Stimulated activated memory B cell treated with anti-CD40 and anti-IgM and Interleukin-4, amounts not matched to agents 10 μg/mL and 1 μg/mL and 100 μg/mL, for 72 hours (primary cell): ENCODE measurements at places on chromosomes 16 and 17.

- ATAC-seq: no peak
Measured at GRCh38 chr17:75301049-75301448, 11.8 kb upstream of the SLC25A19 start.

- ATAC-seq: peak; percentile 80
Measured at GRCh38 chr16:4330277-4330874, 14.5 kb downstream of the GLIS2 start.

DNA sequence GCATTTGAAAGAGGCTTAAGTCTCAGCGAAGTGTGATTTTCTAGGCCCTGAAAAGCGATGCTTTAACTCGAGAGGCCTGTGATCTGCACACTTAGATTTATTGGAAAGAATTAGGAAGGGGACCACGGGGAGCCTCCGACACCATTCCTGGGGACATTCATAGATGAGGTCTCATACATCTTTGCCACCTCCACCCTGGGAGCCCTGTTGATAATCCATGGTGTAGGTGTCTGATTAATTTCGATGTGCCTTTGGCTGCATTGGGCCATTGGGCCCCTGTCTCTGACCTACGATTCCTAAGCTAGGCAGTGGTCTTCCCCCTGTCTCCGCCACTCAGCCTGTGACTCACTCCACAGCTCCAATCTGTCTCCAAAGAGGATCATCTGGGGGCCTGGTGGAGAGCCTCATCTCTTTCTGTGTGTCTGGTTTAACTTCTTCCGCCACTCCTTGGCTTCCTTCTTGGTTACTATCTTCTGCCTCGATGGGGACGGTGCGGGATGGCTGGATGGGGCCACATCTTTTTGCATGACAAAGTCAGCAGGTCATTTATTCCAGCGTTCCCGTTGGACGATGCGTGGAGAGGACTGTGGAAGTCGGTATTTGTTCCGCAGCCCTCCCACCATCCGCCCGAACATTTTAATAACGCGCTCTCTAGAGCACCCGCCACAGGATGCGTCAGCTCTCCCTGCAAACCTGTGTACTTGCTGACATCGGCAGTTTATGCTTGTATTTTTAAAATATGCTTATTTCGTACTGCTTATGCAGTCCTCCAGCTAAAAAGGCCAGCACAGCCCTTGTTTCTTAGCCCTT, 109.3 kb downstream of the IRX3 start:
- no peak for ATAC-seq

DNA sequence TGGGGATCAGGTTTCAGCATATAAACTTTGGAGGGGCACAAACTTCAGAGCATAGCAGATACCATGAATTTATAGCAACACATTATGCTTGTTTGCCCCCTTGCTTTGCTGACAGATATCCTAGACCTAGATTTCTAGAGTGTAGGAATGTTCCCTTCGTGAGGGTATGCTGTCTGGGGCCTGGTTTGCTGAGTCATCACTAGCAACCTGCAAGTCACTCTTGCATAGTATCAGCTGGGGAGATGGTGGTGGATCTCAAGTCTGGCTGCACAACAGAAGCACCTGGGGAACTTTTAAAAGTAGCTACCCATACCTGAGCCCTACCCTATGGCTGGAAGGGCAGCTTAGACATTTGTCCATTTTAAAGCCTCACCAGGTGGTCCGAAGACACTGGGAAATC, 22.3 kb upstream of the HSBP1 start:
- ATAC-seq: no peak

- ATAC-seq: no peak
Measured at GRCh38 chr17:70369391-70369790, 200.1 kb downstream of the KCNJ2 start.

GRCh38 chr17:42623732-42624596, 14.5 kb downstream of the TUBG1 start:
- no peak for ATAC-seq

GRCh38 chr17:63960430-63960829, 12.3 kb downstream of the SCN4A start:
- ATAC-seq: no peak

- no peak for ATAC-seq
Measured at GRCh38 chr17:59756236-59756818, 48.9 kb downstream of the VMP1 start.

- ATAC-seq: peak; percentile 31
Measured at GRCh38 chr16:24430954-24431760, 108.2 kb upstream of the RBBP6 start.

- peak; percentile 57 for ATAC-seq
Measured at GRCh38 chr17:79023886-79024771, at the start of gene C1QTNF1. Gene C1QTNF1 (plus strand): TSS chr17:79024169. CDS start chr17:79043969, 19,800 bp downstream.

- ATAC-seq: no peak
Measured at GRCh38 chr17:59257101-59257500, 36.8 kb downstream of the GDPD1 start.

- no peak for ATAC-seq
Measured at GRCh38 chr16:59905131-59905530, 1171.0 kb upstream of the GOT2 start.

DNA sequence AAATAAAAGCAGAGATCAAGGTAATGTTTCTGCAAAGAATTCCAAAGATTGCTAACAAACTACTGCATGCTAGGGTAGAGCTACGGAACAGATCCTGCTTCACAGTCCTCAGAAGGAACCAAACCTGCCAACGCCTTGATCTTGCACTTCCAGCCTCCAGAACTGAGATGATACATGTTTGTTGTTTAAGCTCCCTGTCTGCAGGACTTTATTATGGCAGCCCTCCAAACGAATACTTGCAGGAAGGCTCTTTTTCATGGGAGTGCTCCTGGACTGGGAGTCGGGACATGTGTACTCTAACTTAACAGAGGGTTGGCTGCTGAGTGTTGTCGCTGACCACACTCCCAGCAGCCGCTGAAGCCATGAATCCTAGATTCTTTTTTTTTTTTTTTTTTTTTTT, 808.8 kb upstream of the EEF2KMT start:
- ATAC-seq: no peak

DNA sequence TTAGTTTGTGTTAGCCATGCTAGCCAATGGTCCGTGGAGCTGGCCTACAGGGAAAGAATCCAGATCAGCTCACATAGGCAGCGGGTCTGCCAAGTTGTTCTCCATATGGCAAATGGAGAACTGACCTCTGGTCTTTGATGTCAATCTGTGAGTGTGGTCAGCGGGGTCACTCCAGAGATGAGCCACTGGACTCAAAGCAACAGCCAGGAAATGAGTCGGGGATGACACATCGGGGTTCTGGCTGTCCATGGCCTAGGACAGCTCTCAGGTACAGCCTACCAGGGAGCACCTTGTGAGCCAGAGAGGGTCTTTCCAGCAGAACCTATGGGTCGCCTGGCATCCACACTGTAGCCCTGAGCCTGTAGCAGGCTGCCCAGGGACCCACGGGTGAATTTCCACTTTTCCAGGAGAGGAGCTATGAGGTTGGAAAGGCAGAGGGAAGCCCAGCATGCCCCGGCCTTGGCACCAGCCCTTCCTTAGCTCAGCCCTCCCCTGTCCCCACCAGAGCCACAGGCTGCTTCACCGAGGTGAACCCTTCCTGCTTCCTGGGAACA, 203.0 kb upstream of the TNRC6C start:
- ATAC-seq: no peak

- ATAC-seq: no peak
Measured at GRCh38 chr17:49225554-49226236, 4.9 kb downstream of the PHOSPHO1 start.

DNA sequence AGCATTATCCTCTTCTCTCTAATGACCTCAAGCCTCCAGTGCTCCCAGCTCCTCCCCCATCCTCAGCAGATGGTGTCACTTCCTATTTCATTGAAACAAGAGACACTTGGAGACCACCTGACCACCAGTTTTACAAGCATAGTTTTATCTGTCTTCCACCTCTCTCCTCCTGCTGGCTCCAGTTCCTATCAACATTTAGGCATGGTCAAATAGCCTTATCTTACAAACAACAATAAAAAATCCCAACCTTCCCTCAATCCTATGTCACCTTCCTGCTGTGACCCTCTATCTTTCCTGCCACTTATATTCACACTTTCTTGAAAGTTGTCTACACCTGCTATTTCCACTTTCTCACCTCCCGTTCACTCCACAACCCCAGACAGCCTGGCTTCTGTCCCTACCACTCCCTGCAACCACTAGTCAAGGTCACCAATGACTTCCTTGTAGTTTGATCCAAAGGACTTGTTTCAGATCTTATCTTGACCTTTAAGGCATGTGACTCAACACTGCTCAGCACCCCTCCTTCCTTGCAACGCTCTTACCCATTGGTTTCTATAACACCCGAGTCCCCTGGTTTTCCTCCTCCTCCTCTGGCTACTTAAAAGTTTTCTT, 4.3 kb upstream of the NTN1 start:
- ATAC-seq: no peak

GRCh38 chr16:49688036-49688697, 167.7 kb downstream of the ZNF423 start:
- ATAC-seq: no peak

- no peak for ATAC-seq
Measured at GRCh38 chr17:27323538-27324215, 29.8 kb downstream of the WSB1 start.

GRCh38 chr17:50687200-50688066, 20.3 kb downstream of the ANKRD40 start:
- no peak for ATAC-seq

- no peak for ATAC-seq
Measured at GRCh38 chr17:27285516-27285915, 8.4 kb upstream of the WSB1 start.

GRCh38 chr17:43803758-43804157, 23.5 kb downstream of the CFAP97D1 start:
- no peak for ATAC-seq

- no peak for ATAC-seq
Measured at GRCh38 chr17:37700881-37701280, 44.0 kb downstream of the HNF1B start.

GRCh38 chr17:77441940-77442339, 301.2 kb downstream of the SEC14L1 start:
- no peak for ATAC-seq

DNA sequence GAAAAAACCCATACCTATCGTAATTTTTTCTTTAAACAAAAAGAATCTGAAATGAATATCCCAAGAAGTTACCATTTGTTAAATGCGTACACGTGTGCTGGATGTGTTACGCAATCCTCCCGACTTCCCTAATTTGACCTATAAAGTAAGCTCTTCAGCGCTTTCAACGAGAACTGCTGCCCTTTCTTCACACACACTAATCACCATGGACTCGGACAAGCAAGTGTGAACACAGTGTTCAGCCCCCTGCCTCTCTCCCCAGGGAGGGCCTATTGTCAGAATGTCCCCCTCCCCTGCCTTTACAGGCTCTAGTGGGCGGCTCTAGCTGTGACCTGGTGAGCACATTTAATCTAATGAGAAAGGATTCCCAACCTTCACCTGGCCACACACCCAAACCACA, 216.1 kb downstream of the CEP112 start:
- ATAC-seq: no peak

- no peak for ATAC-seq
Measured at GRCh38 chr16:55436587-55436986, 42.4 kb upstream of the MMP2 start.

GRCh38 chr17:9402590-9403199, 172.9 kb downstream of the STX8 start:
- ATAC-seq: no peak

DNA sequence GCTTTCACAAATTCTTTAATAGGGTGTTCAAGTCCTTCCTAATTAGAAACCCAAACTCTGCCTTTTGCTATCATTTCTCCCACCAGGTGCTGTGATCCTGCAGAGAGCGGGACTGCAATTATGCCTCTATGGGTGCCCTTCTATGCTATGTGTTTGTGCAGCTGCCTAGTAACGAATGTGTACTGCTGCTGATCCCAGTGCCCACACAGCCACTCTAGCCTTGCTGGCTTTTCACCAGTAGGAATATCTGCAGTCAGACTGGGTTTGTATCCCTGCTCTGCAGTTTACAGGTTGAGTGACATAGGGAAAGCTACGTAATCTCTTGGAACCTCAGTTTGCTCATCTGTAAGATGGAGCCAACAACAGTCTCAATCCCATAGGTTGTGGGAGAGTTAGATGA, 179.6 kb upstream of the IRX3 start:
- no peak for ATAC-seq

GRCh38 chr16:2988590-2989099, 8.4 kb upstream of the PKMYT1 start:
- no peak for ATAC-seq

GRCh38 chr16:20899477-20900298, 470 bp downstream of the DCUN1D3 start:
- ATAC-seq: peak; percentile 1

- ATAC-seq: no peak
Measured at GRCh38 chr17:65307961-65308316, 170.8 kb downstream of the RGS9 start.

GRCh38 chr17:48589060-48589830, 796 bp downstream of the HOXB3 start:
- ATAC-seq: no peak

DNA sequence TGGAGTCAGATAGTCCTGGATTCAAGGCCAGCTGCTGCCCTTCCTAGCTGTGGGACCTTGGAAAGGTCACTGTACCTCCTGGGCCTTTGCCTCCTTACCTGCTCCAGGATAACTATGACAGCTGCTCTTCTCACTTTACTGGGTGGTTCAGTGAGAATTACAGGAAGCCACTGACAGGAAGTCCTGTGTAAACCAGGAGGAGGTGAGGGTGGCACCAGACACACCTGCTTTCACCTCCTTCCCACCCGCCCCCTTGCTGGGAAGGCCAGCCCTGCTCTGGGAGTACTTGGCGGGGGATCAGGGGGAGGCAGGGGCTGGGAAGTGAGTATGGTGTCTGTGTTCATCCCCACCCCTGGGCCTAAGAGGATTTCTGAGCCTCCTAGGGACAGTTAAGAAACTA, 42.6 kb downstream of the CPNE2 start:
- peak; percentile 42 for ATAC-seq

- ATAC-seq: no peak
Measured at GRCh38 chr16:15576960-15577958, 65.7 kb downstream of the MARF1 start.

- no peak for ATAC-seq
Measured at GRCh38 chr17:44543213-44543904, 13.9 kb upstream of the FZD2 start.

GRCh38 chr16:4011940-4012629, 104.2 kb downstream of the ADCY9 start:
- ATAC-seq: no peak

DNA sequence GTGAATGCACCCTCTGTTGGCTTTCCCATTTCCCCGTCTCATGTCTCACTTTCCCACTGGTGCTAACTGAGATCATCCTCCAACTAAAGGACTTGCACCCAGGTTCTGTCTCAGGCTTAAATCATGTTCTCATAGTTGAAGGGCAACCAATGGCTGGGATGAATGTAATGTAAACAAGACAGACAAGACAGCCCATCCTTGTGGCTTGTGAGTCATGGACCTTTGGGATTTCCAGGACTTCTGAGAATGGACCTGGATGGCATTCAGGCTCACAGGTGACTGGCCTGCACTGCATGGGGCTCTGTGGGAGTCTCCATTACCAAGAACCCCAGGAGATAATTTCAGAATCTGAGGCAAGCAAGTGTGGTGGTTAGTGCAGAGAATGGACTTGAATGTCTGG, 347.5 kb downstream of the HAPSTR1 start:
- ATAC-seq: no peak
